ENCODE measurements at places on chromosomes 11 and 22.

DNA sequence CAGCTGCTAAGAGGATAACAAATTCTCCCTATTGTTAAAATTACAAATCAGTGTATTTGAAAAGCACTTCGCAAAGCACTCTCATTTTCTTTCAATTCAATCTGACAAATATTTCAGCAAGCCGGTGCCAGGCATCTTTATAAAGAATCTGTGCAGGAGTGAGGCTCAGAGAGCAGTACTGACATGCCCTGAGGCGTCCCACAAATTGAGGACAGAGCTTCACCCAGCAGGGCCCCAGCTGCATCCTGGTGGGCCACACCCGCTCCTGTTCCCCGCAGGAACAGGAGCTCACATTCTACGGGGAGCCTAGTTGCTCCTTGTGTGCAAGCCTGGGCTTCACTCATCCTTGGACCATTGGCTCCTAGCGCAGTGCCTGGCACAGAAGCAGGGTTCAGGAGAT, 60.9 kb upstream of the EIF3D start:
- no peak for DNase-seq

DNA sequence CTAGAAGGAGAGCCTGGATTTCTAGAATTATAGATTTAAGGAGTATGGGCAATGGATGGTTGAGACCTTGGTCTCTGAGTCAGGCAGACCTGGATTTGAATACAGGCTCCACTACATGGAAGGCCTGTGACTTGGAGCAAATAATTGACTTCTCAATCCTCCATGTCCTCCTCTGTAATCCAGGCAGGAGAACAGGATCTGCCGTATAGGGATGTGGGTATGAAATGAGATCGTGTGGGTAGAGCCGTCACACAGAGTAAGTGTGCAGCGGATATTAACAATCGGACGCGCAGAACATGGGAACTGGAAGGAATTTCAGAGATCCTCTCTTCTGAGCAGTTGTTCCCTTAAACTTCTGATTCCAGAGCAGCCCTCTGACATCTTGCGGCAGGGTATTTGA, 11.5 kb upstream of the TMPRSS13 start:
- DNase-seq, result no peak

GRCh38 chr11:60077981-60078380, 10.5 kb upstream of the MS4A2 start:
- DNase-seq, result no peak

- DNase-seq, result no peak
Observed at GRCh38 chr11:129828301-129828836, 12.7 kb downstream of the TMEM45B start.

GRCh38 chr11:69437001-69437875, 44.2 kb upstream of the LINC01488 start:
- DNase-seq, result no peak

DNA sequence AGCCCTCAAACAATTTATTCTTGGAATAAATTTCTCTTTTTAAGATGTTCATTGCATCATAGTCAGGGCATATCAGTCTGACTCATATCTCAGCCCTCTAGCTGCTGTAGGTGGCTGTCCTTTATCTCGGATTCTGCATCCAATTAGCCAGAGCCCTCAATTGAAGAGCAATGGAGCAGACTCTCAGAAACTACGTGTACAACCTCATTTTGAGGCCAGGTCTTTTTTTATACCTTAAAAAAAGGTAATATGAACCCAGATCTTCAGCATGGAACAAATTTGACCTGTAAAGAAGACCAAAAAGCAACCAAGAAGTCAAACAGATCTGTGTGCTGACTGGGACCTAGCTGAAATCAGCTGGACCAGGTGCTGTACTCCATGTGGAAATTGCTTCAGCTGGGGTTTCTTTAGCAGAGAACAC, 8.7 kb downstream of the OR52A5 start:
- DNase-seq, result no peak

DNA sequence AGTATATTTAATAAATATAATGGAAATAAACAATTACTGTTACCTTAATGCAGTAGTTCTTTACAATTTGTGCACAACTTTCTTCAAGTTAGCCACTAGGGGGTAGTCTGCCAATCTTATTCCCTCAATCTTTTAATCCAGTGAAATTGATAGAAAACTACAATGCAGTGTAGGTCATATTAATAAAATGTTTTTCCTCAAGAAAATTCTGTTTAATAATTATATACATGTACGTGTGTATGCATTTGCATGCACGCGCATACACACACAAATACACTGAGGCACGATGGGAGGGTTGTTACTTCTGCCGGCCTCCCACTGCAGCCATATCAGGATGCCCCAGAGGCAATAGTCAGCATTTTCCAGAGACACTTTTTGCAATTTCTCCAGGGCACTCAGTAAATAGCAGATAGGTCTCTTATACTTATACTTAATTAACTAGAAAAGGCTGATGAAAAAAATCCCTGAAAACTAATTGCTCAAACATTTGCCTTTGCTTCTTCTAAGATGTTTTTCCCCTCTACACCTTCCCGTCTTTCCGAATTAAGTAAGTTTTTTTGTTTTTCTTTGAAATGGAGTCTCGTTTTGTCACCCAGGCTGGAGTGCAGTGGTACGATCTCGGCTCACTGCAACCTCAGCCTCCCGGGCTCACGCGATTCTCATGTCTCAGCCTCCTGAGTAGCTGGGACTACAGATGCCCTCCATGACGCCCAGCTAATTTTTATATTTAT, 3.1 kb downstream of the GAB2 start:
- no peak for DNase-seq

DNA sequence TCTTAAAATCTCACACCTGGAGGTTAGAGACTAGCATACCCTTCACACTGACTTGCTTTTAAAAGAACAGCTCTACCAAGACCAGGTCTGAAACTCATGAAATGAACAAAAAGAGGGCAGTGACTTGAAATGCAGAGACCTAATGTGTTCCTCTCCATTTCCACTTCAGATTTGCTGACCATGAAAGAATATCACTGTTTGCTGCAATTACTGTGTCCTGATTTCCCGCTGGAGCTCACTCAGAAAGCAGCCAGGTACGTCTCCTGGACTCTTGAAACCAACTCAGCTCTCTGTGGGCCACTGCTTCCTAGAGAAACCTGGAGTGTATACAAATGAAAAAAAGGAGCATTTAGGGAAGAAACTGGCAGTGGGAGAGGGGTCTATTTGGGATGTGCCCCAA, 39.2 kb downstream of the ARFGAP2 start:
- DNase-seq, result no peak

- no peak for DNase-seq
Observed at GRCh38 chr11:96045622-96046456, 121.9 kb upstream of the MTMR2 start.

DNA sequence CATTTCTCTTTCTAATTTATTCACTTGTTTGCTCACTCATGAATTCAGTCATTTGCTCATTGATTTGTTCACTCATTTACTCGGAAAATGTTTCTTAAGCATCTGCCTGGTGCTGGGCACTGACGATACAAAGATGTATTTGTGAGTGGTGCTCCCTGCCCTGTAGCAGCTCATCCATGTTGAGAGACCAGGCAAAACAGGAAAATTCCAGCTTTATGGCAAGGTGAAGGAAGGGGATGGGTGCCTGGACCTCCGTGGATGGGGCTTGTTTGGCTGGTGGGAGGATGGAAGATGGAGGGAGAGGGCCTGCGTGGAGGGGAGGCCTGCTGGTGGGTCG, 53.1 kb downstream of the TBC1D22A start:
- DNase-seq, result no peak

DNA sequence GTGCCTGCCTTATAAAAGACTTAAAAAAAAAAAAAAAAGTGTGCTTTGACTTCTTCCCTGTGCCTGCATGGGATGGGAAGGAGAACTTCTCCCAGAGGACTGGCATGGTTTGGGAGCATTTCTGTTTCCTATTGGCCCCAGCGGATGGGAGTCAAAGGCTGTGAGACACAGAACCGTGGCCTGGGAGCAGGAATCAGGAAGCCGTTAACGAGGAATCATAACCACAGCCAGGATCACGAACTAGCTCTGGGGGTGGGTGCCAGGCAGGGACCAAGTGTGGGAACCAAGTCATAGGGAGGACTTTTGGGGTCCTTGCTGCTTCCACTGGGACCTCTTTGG, 526 bp downstream of the C1QTNF6 start:
- no peak for DNase-seq

- no peak for DNase-seq
Observed at GRCh38 chr22:31127181-31127772, 4.5 kb downstream of the INPP5J start.

DNA sequence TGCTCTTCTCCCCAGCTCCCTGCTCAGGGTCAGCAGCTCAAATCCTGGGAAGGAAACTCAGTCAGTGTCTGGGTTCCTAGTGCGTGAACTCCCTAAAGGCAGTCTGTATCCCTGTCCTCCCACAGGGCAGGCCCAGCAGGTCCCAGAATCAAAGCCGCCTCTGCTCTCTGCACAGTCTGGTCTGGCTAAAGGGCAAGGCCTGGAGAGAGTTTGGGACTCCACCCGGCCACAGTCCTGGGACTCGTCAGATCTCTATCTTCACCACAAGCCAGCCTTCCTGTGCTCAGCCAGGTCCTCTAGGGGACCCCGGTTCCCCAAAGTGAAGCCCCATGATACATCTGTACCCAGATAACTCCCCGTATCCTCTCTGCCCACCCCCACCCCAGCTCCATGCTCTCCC, 56.2 kb upstream of the CSNK2A3 start:
- no peak for DNase-seq

DNA sequence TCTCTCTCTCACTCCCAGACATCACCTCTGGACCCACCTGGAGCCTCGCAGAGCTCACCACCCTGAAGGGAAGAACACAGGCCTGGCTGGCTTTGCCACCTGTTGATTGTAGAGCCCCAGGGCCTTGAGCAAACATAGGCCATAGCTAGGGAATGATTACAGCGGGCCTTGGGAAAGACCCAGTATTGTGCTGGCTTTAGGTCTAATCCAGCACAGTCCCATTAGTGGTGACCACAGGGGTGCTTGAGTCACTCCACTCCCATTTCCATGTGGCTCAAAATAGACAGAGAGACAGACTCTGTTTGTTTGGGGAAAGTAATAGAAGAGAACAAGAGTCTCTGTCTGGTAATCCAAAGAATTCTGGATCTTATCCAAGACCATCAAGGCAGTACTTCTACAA, 42.7 kb upstream of the FAM181B start:
- no peak for DNase-seq

DNA sequence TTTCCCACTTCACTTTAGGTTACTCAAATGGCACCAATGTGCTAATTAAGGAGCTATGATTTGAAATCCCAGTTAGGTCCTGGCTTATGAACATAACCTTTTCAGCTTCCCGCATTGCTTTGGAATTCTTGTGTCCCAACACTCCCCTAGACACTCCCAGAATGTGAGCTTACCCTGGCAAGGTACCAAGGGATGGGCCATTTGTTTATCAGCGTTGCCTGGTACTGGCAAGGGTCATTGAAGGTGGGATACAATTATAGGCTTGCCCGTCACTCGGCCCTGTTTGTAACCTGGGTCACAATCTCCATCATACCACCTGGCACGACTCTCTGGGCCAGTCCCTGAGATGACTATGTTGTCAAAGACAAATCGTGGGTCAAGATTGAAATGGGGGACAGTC, 5.4 kb downstream of the CSRP3 start:
- DNase-seq, result no peak

GRCh38 chr11:45056529-45056928, 89.9 kb upstream of the PRDM11 start:
- DNase-seq, result no peak

DNA sequence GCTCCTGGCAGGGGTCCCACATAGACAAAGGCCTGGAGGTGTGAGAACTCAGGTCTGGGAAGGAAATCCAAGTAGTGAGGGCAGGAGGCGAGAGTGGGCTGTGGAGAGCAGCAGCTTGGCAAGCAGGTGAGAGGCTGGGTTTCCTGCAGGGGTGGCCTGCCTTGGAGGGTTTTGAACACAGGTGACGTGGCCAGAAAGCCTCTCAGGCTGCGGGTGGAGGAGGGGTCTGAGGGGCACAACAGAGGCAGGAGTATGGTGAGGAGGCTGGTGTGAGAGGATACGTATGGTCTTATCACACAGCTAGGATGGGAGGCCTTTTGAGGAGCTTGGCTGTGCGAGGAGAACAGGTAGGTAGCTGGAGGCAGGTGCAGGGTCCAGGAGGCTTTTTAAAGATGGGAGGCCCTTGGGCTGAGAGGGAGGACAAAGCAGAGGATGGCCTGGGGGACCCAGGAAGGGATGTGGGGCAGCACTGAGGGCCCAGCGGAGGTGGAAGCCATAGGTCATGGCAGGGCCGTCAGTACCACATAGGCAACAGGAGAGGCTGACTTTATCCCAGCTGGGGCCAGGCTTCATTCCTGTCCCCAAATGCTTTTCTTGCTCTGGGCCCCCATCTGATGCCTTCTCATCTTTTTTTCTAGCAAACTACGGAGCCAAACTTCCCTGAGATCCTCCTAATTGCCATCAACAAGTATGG, 84.4 kb downstream of the MYO7A start:
- DNase-seq, result no peak

DNA sequence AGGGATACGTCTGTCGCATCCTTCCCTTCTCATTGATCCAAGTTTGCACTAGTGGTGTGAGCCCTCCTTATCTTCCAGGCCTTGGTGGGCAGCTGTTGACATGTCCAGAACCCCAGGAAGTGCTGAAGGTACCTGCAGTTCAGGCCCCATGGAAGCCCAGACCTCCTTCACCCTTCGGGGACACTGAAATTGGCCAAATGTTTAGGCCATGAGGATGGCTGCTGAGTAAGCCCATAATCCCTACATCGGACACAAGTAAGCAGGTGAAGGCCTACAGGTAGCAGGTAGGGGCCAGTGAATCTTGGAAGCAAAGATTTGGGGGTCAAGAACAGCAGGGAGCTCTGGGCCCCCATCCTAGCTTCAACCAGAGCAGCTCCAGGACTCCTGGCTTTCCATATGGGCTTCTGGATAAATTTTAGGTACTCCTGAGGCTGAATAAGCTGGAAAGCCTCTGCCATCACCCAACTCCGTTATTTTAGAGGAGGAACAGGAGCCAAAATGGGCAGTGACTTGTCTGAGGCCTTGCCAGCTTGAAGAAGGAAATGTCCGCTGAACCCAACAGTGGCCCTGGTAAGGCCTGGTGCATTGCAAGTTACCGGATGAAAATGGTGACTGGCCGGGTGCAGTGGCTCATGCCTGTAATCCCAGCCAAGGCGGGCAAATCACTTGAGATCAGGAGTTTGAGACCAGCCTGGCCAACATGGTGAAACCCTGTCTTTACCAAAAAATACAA, 45.2 kb downstream of the MORC2 start:
- DNase-seq, result no peak
